Retina (tissue), 1 donor: ENCODE measurements at places on chromosomes 5 and 9.

- no peak for DNase-seq
These were observed 21.8 kb downstream of the IRX4 start for GRCh38 chr5:1860949-1861348.

GRCh38 chr9:130040984-130041647, 1.9 kb downstream of the FNBP1 start:
- DNase-seq = no peak

GRCh38 chr5:169767938-169768337, 130.9 kb downstream of the DOCK2 start:
- no peak for DNase-seq

- DNase-seq = no peak
These were observed 65.5 kb upstream of the BARHL1 start for GRCh38 chr9:132516911-132517310.

- peak; percentile 30 for DNase-seq
These were observed 51.2 kb upstream of the ZNF366 start for GRCh38 chr5:72558383-72558782.

DNA sequence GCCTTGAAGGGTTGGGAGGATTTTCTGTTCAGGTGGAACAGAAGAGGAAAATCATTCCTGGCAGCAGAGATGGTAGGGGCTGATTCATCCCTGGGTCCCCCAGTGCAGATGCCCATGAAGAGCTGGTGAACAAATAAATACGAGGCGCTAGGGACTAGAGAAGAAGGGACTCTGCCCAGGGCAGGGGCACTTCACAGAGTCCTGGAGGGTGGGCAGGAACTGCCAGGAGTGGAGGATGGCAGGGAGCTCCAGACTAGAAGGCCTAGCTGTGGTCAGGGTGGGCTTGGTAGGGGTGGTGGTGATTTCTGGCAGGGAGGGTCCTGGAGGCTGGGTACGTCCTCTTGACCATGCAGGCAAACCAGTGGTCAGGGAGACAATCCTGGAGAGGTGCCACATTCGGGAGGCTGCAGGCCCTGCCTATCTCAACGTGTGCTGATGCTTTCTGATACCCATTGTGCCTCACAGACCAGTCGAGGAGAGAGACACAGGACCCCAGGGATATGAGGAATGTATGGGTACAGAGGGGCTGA, 69.9 kb downstream of the CRB2 start:
- DNase-seq = no peak

DNA sequence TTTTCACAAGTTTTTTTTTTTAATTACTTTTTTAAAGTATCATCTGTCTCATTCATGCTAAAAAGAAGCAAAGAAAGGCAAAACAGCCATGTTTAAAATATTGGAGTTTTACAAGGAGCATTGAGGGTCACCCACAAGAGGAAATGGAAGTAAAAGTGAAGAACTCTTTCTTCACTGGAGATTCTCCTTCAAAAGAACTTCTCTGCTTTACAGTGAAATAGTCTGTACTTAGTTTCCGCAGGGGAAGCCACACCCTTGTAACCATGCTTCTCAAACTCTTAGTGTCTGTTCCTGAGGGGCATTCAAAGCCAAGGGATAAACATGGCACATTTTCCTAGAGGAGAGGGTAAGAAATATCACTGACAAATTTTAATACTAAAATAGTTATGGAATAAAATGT, 8.6 kb downstream of the C9orf72 start:
- DNase-seq = no peak

DNA sequence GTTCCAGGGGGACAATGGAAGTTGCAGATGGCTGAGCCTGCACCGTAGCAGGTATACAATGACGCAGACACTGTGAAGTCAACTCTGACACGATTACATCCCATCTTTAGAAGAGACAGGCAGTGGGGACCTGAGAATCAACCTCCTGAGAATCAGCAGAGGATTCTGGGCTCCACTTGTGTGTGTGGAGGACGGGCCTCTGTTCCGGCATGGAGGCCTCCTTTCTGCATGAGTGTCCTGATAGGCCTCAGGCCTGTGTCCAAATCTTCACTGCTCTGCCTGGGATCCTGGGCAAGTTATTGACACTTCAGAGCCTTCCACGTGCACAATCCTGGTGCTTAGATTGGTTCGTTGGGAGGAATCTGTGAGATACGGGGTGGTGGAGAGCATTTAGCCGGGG, 151.2 kb upstream of the COL5A1 start:
- no peak for DNase-seq

DNA sequence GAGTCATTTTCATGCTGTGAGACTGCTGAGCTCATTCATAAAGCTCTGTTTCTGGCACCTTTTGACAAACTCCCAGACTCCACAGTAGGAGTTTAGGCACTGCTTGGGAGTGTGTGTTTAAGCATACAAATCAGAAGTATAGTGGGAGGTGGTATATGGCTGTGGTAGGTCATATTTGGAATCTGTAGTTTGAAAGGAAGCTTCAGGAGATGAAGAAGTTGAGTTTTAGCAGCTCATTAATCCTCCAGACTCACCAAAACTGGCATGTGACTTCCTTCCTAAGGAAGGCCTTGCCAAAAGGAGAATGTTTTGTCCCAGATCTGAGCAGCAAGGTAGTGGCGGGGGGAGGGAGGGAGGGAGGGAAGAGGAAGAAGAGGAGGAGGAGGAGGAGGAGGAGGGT, 52.8 kb downstream of the SAXO1 start:
- DNase-seq = no peak

DNA sequence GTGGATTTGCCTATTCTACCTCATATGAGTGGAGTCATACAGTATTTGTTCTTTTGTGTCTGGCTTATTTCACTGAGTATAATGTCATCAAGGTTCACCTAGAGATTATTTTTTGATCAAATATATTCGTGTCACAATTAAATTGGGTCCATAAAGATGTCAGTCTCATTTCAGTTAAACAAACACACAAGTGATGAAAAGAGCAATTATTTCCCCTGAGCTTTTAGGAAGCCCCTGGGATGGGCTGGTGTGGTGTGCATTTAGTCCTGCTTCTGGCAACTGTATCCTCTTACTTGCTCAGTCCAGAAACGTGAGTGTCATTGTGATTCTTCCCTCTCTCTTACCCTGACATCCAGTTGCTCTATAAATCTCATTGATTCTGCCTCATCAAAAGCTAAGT, 52.8 kb upstream of the CARTPT start:
- DNase-seq = peak; percentile 6

- no peak for DNase-seq
These were observed 387.9 kb downstream of the RAB3C start for GRCh38 chr5:58970766-58971165.

- no peak for DNase-seq
These were observed 32.1 kb downstream of the VAV2 start for GRCh38 chr9:133959966-133960567.

DNA sequence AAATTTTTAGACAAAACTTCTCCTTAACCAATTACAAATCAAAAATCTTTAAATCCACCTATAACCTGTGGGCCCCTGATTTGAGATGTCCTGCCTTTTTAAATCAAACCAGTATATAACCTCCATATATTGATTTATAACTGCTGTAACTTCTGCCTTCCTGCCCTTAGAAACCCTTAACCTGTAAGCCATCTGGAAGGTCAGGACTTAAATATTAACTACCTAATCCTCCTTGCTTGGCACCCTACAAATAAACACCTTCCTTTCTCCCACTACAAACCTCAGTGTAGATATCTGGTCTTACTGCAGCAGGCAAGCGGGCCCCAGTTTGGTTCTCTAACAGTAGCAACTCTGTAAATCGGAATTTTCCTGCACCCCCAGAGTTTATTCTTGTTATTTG, 83.9 kb downstream of the MTREX start:
- DNase-seq = no peak

DNA sequence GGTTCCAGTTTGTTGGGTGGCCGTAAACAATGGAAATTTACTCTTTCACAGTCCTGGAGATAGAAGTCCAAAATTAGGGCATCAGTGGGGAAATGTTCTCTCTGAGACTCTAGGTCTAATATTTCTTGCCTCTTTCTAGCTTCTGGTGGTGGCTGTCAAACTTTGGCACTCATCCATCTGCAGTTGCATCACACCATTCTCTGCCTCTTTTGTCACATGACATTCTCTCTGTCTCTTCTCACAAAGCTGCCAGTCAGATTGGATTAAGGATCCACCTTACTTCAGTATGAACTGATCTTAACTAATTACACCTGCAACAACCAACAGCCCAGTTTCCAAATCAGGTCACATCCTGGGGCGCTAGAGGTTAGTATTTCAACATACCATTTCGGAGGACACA, 222.9 kb upstream of the FTMT start:
- no peak for DNase-seq

GRCh38 chr5:95973793-95974325, 12.2 kb upstream of the ELL2 start:
- DNase-seq = no peak

DNA sequence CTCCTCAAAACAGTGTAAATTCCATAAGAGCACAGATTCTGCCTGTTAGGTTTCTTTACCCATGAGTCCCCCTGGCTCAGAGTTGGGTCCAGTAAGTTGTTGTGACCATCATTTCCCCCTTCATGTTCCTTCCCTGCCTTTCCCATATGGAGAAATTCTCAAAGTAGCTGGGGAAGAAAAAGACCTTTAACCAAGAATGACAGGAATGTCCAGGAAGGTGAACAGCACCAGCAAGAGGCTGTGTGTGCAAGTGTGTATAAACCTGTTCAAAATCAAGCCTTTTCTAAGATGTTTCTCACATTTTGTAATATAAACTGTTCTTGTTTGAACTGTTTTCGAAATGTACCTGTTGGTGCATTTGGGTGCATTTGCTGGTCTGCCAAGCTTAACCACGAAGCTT, 238.2 kb downstream of the SLIT3 start:
- DNase-seq = no peak

DNA sequence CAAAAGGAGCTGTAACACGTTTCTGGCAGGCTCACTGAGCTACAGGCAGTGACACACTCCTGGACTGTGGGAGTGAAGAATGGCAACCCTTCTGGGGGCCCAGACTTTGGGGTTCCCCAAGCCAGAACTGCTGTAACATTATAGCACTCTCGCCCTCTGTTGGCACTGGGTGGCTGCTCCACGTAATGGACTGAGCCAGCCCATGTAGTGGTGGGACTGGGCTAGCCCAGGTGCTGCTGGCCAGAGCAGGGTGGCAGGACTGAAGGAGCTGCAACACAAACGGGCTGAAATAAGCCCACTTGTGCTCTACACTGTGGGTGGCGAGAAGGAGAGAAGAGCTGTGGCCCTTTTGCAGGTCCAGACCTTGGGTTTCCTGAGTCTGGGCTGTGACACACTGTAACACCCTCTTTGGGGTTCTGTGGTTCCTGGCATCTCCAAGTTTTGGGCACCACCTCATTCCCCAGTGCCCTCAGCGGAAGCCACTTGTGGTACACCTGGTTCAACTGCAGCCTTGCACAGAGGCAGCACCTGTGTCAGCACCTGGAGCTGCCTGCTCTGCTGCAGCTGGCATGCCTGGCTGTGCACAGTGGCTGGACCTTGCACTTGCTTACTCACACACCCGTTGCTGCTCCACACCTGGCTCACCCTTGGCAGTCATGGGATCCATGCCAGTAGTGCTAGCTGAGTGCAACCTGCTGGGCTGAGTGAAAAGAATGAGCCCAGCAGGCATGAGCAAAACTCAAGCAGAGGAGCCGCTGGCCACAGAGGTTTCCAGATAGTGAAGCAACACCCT, 95.0 kb upstream of the PRR16 start:
- DNase-seq = no peak

GRCh38 chr9:15873573-15874177, 320.8 kb downstream of the CCDC171 start:
- peak; percentile 13 for DNase-seq

GRCh38 chr5:154713615-154714125, 41.5 kb upstream of the LARP1 start:
- DNase-seq = no peak

GRCh38 chr5:30908356-30908755, 285.1 kb upstream of the CDH6 start:
- DNase-seq = no peak

DNA sequence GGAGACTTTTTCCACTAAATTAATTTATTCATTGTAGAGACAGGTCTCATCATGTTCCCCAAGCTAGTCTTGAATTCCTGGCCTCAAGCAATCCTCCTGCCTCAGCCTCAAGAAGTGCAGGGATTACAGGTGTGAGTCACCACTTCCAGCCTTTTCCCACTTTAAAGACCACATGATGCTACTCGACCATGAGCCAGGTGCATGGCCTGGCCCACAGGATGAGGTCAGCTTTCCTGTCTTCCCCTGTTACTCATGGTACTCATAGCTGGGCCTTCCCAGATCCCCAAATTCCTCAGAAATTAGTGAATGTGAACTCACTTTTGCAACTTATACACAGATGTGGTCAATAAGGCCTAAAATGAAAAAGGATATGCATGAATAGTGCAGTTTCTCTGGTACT, 395.9 kb downstream of the SEMA5A start:
- no peak for DNase-seq

DNA sequence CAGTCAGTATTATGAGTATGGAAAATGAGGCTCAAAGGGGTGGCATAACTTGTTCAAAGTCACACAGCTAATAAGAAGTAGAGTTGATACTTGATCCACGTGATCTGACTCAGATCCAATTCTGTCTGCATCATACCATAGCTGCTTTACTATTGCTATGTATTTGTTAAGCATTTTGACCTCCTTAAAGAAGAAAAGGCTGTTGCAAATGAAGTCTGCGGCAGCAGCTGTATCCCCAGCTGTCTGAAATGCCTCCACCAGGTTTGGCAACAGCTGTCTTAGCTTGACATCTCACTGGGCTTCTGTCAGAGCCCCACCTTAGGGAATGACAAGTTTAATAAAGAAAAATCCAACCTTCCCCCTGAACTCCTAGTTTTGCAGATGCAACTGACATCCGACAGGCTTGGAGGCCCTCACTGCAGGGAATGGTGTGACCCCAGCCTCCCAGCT, 75.6 kb upstream of the SLC44A1 start:
- DNase-seq = no peak

DNA sequence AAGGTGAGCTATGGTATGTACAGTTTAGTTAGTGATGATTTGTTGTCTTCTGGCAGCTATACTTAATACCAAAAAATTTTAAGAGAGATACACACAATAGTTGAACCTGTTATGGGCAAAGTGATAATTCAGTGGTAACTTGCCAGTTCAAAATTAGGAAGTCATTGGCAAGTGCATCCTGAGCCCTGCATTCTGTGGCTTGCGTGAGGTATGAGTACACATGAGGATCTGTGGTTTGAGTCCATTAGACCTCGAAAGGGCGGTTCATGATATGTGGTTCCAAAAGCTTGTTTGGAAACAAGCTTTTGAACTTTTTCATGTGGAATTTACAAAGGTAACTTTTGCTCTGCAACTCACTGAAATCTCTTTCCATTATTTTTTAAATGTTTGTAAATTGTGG, 47.0 kb downstream of the GPR21 start:
- no peak for DNase-seq

- DNase-seq = no peak
These were observed 15.7 kb downstream of the SLC31A1 start for GRCh38 chr9:113237026-113237425.

GRCh38 chr5:173837654-173838053, 50.5 kb upstream of the CPEB4 start:
- no peak for DNase-seq
